ENCODE measurements at places on chromosomes 6 and 20.

DNA sequence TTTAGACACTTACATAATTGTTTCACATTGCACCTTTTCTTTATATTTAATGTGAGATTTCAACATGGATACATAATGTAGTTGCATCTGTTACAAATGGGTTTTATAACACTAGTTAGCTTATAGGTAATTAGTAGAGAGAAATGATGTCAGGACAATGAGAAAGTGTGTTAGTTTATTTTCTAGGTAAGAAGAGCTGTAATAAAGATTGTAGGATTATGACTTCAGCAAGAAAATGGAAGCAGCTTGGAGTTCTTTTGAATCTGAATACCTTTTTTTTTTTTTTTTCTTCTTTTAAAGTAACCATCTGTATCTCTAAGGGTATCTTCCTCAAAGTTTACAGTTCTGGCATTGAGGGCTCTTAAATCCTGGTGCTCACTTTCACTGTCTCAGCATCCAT is 35.3 kb downstream of the CD2AP start:
- no peaks in the 10 kb centered on the region for H3K27me3 ChIP-seq
- H3K27ac ChIP-seq: no peak overlapping the region
- H3K4me1 ChIP-seq: no peaks in the 10 kb centered on the region
- no peak overlapping the region for H3K4me3 ChIP-seq
- no peaks in the 10 kb centered on the region for H3K36me3 ChIP-seq

DNA sequence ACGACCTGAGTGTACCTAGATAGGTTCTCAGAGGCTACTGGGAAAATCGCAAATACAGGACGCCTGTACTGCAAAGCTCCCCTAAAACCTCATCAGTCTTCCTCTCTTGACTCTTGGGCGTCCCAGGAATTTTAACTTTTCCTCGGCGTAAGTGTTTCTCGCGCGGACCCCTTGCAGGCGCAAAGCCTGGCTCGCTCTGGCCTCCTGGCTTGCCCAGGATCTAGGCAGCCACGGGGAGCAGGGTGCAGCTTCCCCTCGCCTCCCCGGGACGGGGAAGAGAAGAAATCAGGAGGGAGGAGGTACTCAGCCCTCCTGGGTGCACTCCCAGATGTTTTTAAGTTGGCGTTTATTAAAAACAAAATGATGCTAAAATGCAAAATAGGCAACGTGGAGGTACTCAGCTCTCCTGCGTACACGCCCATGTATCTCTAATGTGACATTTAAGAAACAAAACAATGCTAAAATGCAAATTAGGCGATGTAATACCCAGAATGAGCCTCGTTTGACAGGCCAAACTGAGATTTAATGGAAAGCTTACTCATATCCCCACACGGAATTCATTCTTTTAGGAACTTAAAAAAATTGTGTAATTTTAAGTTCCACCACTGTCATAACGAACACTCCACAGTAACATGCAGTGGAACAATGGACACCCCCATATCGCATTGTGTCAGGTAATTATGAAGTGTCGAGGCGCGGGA is 1.6 kb upstream of the SOBP start:
- no peaks in the 10 kb centered on the region for H3K36me3 ChIP-seq
- peaks cover 9% of the 10 kb centered on the region for H3K4me1 ChIP-seq
- no peak for DNase-seq
- peak overlapping the region; percentile 48 for H3K27ac ChIP-seq
- no peaks in the 10 kb centered on the region for H3K27me3 ChIP-seq

GRCh38 chr6:128410584-128410983 is 109.8 kb downstream of the PTPRK start:
- no peaks in the 10 kb centered on the region for H3K36me3 ChIP-seq
- H3K4me3 ChIP-seq: no peak overlapping the region
- no peaks in the 10 kb centered on the region for H3K27me3 ChIP-seq
- H3K27ac ChIP-seq: no peak overlapping the region
- DNase-seq: no peak

GRCh38 chr6:90401933-90402830 is 105.5 kb upstream of the BACH2 start:
- H3K27me3 ChIP-seq: no peaks in the 10 kb centered on the region
- H3K4me3 ChIP-seq: no peak overlapping the region
- DNase-seq: no peak

DNA sequence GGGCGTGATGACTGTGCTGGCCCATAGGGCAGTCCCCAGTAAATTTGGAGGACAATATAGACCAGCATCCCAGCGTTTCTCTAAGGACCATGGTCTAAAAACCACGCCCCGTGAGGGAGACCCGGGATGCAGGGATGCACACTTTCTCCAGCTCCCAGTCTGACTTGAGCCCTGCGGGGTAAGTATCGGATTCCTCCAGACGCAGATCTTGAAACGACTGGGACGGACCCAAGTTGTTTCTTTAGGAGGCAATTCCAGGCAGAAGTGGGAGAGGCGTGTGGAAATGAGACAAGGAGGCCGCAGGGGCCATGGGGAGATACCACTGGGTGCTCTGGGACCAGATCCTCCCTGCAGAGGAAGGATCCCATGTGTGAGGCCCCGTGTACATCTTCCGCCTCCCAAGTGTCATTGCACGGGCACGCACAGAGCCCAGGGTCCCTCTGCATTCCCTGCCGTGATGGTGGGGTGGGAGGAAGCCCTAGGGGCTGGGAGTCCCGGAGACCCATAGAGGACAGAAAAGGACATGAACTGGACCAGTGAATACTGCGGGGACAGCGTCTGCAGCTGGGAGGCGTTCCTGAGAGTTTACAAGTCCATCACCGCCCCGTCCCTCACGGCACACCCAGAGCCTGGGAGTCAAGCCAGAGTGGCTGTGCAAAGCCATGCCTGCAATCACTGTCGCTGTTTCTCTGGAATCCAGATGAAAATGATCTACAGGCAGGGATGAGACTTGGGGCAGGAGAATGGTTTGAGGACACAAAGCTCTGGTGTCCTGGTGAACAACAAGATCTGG is 522.9 kb downstream of the CDH26 start:
- H3K4me3 ChIP-seq: no peak overlapping the region
- H3K27ac ChIP-seq: no peak overlapping the region
- H3K27me3 ChIP-seq: no peaks in the 10 kb centered on the region

DNA sequence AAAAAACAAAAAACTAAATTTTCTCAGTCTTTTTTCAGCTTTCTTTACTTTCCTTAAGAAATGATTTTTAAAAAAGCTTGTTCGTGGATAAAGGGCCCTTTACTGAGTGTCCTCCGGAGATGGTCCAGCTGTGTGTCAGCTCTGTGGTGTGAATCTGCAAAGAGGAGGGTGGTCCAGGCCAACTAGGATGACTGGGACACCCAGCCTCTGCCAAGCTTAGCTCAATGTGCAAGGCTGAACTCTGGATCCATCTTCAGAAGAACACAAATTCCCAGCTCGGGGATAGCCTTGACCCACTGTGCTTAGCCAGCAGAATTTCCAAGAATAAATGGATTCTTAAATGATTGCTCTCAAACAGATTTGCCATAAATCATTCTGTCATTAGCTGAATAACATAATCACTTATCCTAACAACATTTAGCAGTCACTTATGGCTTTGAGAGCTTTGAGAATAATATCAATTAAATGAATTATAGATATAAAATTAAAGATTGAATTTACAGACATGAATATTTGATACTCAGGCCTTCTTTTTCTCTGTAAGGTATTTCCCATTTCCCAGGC is 14.2 kb upstream of the CALHM5 start:
- no peak overlapping the region for H3K4me3 ChIP-seq
- H3K27me3 ChIP-seq: no peaks in the 10 kb centered on the region
- H3K4me1 ChIP-seq: no peaks in the 10 kb centered on the region
- no peaks in the 10 kb centered on the region for H3K36me3 ChIP-seq
- H3K27ac ChIP-seq: no peak overlapping the region
- DNase-seq: no peak

- peaks cover 6% of the 10 kb centered on the region for H3K4me1 ChIP-seq
- H3K27ac ChIP-seq: peak overlapping the region; percentile 23
- no peak overlapping the region for H3K4me3 ChIP-seq
- no peaks in the 10 kb centered on the region for H3K36me3 ChIP-seq
Observed at GRCh38 chr6:121516331-121516730, 80.9 kb downstream of the GJA1 start.

GRCh38 chr20:44110816-44111568 is 76.0 kb downstream of the JPH2 start:
- H3K36me3 ChIP-seq: peaks cover 21% of the 10 kb centered on the region
- peak overlapping the region; percentile 32 for H3K27ac ChIP-seq
- no peaks in the 10 kb centered on the region for H3K27me3 ChIP-seq
- H3K4me1 ChIP-seq: no peaks in the 10 kb centered on the region
- no peak overlapping the region for H3K4me3 ChIP-seq

GRCh38 chr6:97621111-97621510 is 338.1 kb upstream of the MMS22L start:
- H3K36me3 ChIP-seq: no peaks in the 10 kb centered on the region
- no peak for DNase-seq
- H3K4me3 ChIP-seq: no peak overlapping the region
- H3K27ac ChIP-seq: no peak overlapping the region
- no peaks in the 10 kb centered on the region for H3K4me1 ChIP-seq
- no peaks in the 10 kb centered on the region for H3K27me3 ChIP-seq

- no peaks in the 10 kb centered on the region for H3K4me1 ChIP-seq
- H3K27ac ChIP-seq: no peak overlapping the region
- no peak overlapping the region for H3K4me3 ChIP-seq
- no peak for DNase-seq
- no peaks in the 10 kb centered on the region for H3K27me3 ChIP-seq
Observed at GRCh38 chr20:36391456-36391855, 85.3 kb downstream of the DLGAP4 start.

DNA sequence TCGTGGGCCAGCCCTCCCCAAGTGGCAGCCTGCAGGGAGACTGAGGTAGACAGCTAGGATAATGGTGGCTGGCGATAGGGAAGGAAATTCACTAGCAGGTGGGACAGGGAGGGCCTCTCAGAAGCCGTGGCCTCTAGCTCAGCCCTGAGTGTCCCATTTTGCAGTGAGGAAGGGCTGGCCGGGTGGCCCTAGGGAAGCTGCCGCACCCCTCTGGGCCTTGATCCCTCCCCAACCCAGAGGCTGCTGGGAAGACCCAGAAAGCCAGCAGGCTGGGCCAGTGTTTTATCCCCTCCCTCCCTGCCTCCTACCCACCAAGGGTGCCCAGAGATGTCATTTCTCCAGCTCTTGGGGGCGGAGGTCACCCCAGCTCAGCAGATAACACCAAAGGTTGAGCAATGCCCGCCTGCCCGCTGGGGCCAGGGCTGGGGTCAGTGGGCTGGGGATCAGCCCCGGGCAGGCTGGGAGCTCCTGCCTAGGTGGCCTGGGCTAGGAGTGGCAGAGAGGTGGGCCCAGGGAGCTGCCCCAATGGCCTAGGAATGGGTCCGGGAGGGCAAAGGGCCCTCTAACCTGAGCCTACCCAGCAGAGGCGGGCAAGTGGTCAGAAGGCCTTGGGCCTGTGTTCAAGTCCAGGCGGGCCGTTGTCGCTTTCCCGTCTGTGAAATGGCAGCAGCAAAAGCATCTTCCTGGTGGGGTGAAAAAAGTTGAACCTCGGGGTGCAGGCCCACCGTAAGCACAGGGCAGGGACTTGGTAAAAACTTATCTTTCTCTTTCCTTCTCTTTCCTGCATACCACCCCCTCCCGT is 1.6 kb upstream of the CEBPB start:
- H3K4me3 ChIP-seq: no peak overlapping the region
- H3K27me3 ChIP-seq: no peaks in the 10 kb centered on the region
- peaks cover 5% of the 10 kb centered on the region for H3K36me3 ChIP-seq
- H3K27ac ChIP-seq: no peak overlapping the region

GRCh38 chr6:4382362-4382853 is 247.0 kb upstream of the ECI2 start:
- DNase-seq: no peak
- H3K27ac ChIP-seq: no peak overlapping the region
- no peaks in the 10 kb centered on the region for H3K27me3 ChIP-seq
- no peaks in the 10 kb centered on the region for H3K36me3 ChIP-seq

DNA sequence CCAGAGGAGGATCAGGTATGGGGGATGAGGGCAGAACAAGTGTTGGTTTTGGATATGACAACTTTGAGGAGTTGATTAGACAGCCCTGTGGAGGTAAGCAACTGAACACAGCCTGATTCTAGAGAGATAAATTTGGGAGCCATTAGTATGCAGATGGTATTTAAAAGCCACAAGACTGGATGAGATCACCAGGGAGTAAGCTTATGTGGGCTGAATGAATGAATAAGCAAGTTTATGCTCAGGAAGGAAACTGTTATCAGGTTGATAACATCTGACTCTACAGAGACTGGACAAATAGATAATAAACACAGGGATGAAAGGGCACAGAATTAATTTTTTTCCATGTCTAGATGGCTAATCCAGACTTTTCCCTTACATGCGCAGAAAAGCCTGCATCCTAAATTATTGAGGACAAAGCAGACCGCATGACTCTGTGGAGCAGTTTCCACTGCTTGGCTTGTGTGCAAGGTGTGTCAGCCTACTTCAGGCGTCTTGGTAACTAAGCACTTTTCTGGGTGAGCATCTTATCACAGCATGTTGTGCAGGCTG is 150.6 kb downstream of the GJA10 start:
- no peak overlapping the region for H3K27ac ChIP-seq
- H3K4me1 ChIP-seq: no peaks in the 10 kb centered on the region
- no peaks in the 10 kb centered on the region for H3K27me3 ChIP-seq

GRCh38 chr20:24257171-24257570 is 212.3 kb upstream of the SYNDIG1 start:
- H3K36me3 ChIP-seq: no peaks in the 10 kb centered on the region
- H3K27me3 ChIP-seq: no peaks in the 10 kb centered on the region

GRCh38 chr6:143333081-143333480 is 117.4 kb downstream of the ADAT2 start:
- H3K36me3 ChIP-seq: peaks cover 3% of the 10 kb centered on the region
- H3K4me1 ChIP-seq: peaks cover 1% of the 10 kb centered on the region
- no peak overlapping the region for H3K27ac ChIP-seq

DNA sequence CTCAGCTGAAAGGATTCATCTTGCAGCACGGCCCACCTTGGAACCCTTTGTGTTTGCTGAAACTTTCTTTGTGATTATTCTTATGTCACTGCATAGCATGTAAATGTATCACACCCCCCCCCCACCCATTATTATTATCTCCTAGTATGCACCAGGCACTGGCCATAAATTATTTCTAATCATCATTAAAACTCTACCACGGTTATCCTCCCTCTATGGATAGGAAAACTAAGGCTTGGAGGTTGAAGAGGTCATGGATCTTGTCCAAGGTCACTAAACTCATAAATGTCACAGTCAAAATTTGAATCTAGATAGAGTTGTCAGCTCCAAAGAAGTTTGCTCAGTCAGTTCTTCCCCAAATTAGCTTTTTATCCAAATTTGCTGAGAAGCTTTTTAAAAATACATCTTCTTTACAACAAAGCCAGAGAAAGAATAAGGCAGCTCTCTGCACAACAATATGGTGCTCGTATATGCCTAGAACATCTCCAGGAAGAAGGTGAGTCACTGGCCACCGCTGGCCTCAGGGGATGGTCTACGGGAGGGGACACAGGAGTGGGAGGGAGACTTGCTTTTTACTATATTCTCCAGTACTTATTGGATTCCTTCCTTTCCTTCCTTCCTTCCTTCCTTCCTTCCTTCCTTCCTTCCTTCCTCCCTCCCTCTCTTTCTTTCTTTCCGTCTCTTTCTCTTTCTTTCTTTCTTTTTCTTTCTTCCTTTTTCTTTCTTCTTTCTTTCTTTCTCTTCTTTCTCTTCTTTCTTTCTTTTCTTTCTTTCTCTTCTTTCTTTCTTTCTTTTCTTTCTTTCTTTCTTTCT is 134.5 kb downstream of the VEGFA start:
- no peaks in the 10 kb centered on the region for H3K36me3 ChIP-seq
- H3K27ac ChIP-seq: no peak overlapping the region
- DNase-seq: no peak
- no peaks in the 10 kb centered on the region for H3K27me3 ChIP-seq
- no peaks in the 10 kb centered on the region for H3K4me1 ChIP-seq

- no peak for DNase-seq
- H3K4me3 ChIP-seq: no peak overlapping the region
- H3K36me3 ChIP-seq: no peaks in the 10 kb centered on the region
- no peaks in the 10 kb centered on the region for H3K4me1 ChIP-seq
- H3K27me3 ChIP-seq: no peaks in the 10 kb centered on the region
Observed at GRCh38 chr20:45229264-45230056, 8.3 kb downstream of the SEMG2 start.

Data from thoracic aorta (tissue), 2 donors.